GM23248 (cell line): ENCODE measurements at places on chromosomes 1 and 21. TPM values are rescaled to one million over a fixed set of nuclear protein-coding genes. Genes with fewer than 3 reads are reported as not detected.

DNA sequence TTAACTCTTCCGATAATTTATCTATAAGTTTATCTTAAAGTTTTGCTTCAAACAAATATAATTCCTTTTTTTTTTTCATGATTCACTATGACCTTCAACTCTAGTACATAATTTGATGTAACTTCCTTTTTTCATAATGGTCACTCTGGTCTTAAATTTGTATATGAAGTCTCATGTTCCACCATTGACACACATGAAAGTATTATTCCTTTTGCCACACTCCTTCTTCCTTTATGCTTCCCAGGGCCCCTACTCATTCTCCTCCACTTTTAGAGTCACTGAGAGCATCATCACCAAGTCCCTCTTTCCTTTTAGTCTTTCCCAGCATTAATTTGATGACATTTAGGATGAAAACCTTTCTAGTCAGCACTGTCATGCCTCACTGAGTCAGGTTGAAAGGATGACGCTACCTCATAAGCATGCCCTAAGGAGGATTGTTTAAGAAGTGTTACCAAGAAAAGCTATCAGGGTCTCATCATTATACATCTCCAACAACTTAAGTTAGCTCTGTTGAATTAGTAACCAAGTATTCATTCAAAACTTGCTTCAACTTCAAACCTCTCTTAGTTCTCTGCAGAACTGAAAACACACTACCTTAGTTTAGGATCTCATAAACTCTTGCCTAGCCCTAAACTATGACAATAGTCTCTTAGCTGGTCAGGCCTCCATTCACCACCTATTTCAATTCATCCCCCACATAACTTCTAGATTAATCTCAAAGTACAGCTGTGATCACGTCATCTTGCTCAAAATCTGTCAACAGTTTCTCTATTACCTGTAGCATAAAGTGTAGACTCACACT lies 14.5 kb downstream of the AUNIP start:
- H3K4me3 ChIP-seq: no peak overlapping the region
- no peak overlapping the region for H3K27ac ChIP-seq
- no peaks in the 10 kb centered on the region for H3K4me1 ChIP-seq
- no peaks in the 10 kb centered on the region for H3K36me3 ChIP-seq
- no peaks in the 10 kb centered on the region for H3K27me3 ChIP-seq

GRCh38 chr1:110612060-110612745 lies 6.0 kb upstream of the KCNA2 start:
- H3K27me3 ChIP-seq: peaks cover 47% of the 10 kb centered on the region
- DNase-seq: no peak
- no peak overlapping the region for H3K4me3 ChIP-seq
- H3K36me3 ChIP-seq: no peaks in the 10 kb centered on the region
- no peak overlapping the region for H3K27ac ChIP-seq

The IARS2 gene
- 93.3 and 98.5 TPM in 2 replicates for total RNA-seq

- no peak for DNase-seq
- no peaks in the 10 kb centered on the region for H3K27me3 ChIP-seq
- H3K4me1 ChIP-seq: peaks cover 15% of the 10 kb centered on the region
- no peaks in the 10 kb centered on the region for H3K36me3 ChIP-seq
- no peak overlapping the region for H3K4me3 ChIP-seq
Measured at GRCh38 chr1:221608835-221609320, 133.0 kb downstream of the DUSP10 start.

DNA sequence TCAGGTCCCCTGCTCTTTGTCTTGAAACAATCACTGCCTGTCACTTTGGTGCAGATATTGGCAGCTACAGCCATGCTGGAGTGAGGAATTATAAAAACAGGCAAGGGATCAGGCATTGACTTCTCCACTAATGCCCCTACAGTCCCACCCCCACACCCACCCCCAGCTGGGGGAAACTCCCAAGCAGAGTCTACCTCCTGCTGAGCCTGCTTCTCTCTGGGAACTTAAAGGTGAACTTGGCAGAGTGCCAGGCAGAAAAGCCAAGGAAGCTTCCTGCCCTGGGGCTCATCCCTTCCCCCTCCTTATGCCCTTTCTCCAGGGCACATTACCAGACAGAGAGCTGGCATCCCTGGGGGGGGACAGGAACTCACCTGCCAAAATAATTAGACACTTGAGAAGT lies 6.7 kb downstream of the NCMAP start:
- H3K4me3 ChIP-seq: no peak overlapping the region
- H3K36me3 ChIP-seq: no peaks in the 10 kb centered on the region
- no peak for DNase-seq
- peaks cover 12% of the 10 kb centered on the region; the same call in 1 of the 2 replicates for H3K27me3 ChIP-seq
